T-helper 1 cell (primary cell): ENCODE measurements at places on chromosomes 4 and X.

- DNase-seq, result no peak
Observed at GRCh38 chr4:60314416-60314815, 885.7 kb upstream of the ADGRL3 start.

- no peak for DNase-seq
Observed at GRCh38 chr4:136643416-136643815, 888.9 kb downstream of the PCDH18 start.

DNA sequence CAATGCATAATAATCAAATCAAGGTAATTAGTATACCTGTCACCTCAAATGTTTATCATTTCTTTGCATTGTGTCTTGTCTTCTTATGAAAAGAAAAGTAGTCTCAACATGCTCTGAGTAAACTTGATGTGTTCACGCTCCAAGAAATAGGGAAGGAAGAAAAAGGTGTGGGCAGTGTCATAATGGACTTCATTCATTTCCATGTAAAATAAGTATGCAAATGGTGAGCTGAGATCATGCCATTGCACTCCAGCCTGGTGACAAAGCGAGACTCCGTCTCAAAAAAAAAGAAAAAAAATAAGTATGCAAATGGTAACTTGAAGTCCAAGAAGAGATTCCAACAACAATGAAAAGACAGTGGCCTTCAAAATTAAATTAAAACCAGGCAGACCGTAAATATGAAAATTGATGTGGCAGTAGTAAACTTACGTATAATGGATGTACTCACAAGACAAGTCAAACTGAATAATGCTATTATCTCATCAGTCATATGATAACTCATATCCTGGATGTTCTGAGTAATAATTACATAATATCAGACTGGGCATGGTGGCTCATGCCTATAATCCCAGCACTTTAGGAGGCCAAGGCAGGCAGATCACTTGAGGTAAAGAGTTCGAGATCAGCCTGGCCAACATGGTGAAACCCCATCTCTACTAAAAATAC is 6.0 kb upstream of the CWH43 start:
- DNase-seq, result no peak

GRCh38 chrX:87621697-87622096 is 104.1 kb downstream of the KLHL4 start:
- no peak for DNase-seq

GRCh38 chrX:151703487-151703886 is 8.2 kb downstream of the PRRG3 start:
- DNase-seq, result no peak

- no peak for DNase-seq
Observed at GRCh38 chr4:5389756-5390310, 318.5 kb downstream of the EVC2 start.

- no peak for DNase-seq
Observed at GRCh38 chr4:182645511-182645910, 271.7 kb downstream of the DCTD start.

DNA sequence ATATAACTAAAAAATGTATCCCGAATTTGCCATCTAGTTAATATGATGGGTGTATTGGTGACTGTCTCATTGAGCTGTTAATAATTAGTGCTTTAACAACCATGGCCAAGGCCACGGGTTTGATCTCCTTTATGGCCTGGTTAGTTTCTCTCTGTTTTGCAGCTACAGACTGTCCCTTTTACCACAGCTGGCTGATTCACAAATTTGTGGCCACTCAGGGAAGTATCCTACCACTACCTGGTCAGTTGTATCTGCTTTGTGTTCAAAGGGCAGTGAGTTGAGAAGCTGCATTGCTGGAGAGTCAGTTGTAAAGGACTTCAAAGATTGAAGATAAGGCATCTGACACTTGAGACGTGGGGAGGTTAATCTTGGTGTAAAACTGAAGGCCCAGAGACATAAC is 219.1 kb upstream of the BMP3 start:
- DNase-seq, result no peak

DNA sequence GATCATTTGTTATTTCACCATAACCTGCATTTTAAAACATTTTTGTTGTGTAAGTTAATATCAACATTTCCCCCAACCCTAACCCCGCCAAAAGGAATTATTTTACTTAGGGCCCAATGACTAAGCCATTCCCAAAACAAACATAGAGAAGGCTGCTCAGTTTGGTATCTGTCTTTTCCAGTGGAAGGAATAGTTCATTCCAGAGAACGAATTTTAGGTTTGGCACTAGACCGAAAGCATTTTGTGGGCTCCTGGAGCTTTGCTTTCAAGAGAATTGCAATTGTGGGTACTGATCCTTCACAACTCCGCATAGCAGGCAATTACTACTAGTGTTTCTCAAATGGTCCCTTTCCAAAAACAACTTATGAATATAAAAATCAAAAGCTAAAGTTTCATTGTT is 226.7 kb upstream of the MAD2L1 start:
- no peak for DNase-seq

DNA sequence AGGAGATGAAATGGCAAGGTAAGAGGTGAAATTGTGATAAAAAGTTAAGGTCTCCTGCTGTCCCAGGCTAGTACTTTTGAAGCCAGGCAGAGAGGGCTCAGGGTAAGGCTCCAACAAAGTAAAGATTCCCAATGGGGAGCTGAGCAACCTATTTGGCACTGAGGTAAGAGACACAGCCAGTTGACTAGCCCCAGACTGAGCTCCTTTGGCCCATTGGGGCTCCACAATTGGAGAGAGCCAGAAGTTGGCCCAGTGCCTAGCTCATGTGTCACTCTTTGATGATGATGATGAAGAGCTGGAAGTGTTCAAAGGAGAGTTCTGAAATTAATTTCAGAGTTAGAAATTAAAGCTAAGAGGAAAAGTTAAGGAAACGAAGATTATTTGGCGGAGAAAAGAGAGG is 94.6 kb downstream of the RLIM start:
- DNase-seq, result no peak

DNA sequence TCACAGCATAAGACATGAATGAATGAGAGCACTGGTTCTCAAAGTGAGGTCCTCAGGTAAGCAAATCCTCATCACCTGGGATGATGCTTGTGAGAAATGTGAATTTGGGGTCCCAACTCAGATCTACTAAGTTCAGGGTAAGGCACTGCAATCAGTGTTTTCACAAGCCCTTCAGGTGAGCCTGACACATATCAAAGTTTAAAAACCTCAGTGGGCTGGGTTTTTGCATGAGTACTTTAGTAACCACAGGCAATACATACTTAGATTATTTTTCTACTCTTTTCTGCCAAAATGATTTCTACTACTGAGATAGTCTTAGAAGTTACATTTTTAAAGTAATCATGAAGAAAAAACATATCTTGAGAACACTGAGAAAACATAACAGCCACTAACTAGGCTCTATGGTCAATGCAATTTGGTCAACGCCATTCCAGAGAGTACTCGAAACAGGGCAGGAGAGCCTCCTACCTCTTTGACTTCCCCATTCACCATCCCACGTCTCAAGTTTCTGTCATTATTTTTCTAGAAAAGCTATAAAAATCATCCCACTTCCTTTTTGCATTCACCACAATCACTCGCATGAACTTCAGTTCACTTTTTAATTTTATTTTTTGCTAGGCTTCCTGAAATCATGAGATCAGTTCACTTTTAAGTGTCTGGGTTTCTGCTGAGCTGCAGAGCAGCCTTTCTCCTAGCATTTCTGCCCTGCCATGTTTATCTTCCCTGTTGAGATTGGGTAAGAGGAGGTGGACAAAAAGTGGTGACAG is 73.8 kb downstream of the MFAP3L start:
- DNase-seq, result no peak

DNA sequence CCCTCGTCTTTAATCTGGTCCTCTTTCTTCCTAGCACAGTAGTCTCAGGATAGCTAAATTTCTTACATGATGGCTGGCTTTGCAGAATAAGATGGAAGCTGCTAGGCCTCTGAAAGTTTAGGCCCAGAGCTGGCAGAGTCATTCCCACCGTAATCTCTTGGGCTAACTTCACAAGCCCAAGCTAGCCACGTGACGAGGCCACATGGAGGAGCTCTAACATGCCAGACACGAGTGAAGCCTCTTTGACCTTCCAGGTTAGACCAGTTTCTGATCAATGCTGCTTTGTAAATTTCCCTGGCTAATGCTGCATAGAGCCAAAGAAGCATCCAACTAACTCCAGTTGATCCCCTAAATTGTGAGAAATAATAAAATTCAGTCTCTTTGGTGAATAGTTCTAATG is 9.5 kb upstream of the CENPE start:
- DNase-seq, result no peak

DNA sequence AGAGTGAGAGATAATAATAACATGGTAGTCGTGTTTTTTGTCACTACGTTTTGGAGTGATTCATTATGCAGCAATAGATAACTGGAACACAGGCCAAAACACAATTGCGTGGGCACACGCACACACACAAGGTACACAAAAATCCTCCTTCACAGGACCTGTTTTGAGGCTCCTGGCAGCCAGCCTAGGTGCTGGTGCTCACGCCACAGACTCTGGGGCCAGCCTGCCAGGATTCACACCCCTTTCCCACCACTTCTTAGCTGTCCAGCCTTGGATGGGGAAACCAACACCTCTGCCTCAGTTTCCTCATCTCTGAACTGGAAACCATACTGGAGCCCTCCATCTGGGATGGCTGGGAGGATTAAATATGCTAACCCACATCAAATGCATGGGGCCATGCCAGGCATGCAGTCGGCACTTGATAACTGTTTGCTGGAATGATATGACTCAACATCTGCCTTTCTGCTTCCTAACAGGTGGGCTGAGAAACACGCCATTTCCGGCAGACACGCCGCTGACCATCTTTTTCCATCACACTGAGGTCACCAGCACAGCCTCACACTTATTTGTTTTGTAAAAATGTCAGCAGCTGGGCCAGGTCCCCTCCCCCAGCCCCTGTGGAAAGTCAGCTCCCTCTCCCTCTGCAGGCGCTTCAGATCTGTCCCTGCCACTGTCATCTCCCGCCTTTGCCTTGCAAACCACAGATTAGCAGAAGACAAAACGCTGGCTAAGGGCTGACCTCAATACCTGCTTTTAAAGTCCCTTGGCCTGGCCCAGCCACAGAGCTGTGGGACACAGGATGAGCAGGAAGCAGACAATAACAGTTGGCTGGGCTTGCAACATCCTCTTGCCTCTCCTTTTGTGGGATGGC is 237.5 kb downstream of the BCOR start:
- peak; percentile 97 for DNase-seq

DNA sequence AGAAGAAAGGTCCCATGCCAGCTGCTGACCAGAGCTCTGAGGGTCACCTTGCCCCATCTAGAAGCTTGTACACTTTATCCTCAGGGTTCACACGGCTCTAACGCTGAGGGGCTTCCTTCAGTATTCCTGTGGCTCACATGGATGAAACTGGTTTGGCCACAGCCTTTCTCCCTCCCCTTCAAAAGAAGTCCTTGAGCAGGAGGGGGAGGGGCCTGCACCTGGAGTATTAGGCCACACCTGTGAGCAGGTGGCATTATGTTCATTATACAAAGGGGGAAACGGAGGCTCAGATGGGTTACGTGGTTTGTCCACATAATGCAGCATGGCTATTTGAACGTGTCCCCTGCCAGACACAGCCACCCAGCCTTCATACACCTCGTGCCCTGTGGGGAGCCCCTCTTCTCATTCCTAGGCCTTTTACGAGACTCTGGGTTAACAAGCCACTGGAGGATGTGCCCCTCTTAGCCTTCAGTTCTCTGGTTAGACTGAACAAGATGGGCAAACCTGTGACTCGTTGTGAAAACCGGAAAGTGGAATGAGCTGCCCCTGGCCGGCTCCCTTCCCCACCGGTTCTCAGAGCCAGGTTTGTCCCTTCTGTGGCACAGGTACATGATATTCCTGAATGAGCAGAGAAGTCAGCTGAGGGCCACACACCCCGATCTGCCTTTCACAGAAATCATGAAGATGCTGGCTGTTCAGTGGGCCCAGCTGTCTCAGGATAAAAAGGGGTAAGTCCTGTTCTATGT is 27.2 kb upstream of the JAKMIP1 start:
- no peak for DNase-seq

GRCh38 chrX:67693928-67694327 is 150.1 kb downstream of the AR start:
- DNase-seq, result no peak

- no peak for DNase-seq
Observed at GRCh38 chrX:72735561-72735960, 21.5 kb upstream of the PHKA1 start.

DNA sequence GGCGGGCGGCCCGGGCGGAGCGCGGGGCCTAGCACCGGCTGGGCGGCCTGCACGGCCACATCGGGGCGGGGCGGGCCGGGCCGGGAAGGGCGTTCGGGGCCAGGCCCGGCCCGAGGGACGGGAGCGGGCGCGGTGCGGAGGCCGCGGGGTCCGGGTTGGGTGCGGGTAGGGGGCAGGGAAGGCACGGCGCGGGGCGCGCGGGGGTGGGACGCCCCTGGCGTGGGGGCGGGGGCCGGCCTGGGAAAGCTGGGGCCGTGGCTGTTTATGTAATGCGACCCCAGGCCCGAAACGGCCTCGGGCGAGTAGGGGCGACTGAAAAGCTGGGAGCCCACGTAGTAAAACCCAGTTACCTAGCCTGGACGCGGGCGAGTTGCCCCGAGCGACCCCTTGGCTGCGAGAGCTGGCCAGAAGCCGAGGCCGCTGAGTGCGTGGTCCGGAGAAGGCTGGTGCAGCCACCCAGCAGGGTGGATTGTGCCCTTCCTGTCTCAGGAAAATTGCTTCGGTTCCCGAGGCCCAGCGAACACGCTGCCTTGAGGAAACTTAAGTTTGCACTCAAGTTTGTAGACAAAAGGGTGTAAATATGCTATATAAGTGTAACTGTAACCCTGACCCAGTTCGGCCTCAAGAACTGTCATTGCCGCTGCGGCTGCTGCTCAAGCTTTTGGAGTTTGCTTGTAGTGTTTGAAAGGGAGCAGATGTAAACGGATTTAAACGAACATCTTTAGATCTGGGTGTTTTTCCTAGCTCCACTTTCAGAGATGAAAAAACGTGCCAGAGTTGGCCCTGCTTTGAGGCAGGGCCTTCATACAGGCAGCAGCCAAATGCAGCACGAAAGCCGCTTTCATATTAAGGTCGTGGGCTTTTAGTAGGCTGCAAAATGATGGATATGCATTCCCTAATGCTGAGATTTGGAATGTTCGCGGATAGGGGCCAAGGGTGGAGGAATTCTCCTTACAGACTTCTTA is 674 bp downstream of the SEC24B start:
- DNase-seq, result no peak

- no peak for DNase-seq
Observed at GRCh38 chrX:154890990-154891639, 5.0 kb downstream of the F8A1 start.

DNA sequence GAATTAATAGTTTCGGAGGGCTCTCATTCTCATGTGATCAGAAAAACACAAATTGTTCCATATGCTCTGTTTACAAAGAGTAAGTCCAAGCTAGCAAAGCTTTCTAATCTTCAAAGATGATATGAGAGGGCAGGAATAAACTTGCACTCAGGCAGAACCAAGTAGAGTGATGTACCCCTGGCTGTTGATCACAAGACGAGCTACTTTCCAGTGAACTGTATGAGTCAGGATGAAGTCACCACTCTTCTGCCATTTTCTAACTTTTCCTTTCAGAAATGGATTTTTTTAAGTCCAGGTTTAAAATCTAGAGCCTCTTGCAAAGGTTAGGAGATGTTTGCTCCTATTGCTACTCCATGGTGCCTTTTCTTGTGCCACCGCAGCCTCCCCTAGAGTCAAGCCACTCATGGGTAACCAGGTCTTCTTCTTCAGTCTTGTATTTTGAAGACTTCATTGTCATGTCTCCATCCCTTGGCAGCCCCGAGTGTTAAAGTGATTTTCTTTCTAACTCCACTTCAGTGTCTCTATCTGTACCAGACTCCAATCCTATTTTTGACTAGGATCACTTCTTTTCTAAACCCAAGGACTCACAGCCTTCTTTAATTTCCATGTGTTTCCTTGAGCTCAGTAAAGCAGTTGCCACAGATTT is 171.9 kb upstream of the GALNT7 start:
- DNase-seq, result no peak
